Stimulated activated CD4-positive, alpha-beta T cell treated with anti-CD3 and anti-CD28 coated beads, TNF-alpha, amount 100 ng/mL, for 24 hours (primary cell): ENCODE measurements at places on chromosomes 12 and 14.

DNA sequence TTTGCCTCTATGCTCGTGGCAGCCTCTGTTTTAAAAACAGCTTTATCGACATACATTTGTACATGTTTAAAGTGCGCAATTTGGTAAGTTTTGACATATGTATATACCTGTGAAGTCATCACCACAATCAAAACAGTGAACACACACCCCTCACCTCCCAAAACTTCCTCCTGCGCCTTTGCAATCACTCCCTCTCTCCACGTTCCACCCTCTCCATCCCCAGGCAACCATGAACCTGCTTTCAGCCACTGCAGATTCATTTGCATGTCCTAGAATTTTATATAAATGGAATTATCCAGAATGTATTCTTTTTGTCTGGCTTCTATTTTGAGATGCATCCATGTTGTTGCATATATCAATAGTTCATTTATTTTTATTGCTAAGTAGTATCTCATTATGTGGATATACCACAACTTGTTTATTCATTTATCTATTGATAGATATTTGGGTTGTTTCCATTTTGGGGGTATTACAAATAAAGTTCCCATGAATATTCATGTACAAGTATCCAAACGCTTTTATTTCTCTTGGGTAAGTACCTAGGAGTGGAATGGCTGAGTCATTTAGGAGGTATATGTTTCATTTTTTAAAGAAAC is 15.5 kb upstream of the CHGA start:
- DNase-seq: no peak

- DNase-seq: no peak
Measured at GRCh38 chr12:68497702-68498101, 113.0 kb upstream of the RAP1B start.

DNA sequence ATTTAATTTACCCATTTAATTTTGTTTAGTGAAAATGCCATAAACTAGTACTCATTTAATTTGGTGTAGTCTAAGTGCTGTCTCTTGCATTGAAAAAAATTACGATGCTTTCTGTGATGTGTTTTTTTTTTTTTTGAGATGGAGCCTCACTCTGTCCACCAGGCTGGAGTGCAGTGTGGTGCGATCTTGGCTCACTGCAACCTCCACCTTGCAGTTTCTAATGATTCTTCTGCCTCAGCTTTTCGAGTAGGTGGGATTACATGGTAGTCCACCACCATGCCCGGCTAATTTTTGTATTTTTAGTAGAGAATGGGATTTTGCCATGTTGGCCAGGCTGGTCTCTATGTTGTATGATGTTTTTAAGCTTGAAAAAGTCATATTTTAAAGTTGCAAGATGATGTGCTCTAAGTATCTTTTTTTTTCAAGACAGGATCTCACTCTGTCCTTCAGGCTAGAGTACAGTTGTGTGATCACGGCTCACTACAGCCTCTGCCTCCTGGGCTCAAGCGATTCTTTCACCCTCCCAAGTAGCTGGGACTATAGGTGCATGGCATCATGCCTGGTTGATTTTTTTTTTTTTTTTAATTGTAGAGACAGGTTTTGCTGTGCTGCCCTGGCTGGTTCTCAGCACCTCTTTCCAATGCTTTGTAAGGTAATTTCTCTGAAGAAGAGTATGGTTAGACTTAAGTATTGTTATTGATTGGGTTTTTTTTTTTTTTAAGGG is 8.6 kb downstream of the LRRC10 start:
- DNase-seq: no peak

GRCh38 chr12:6582196-6582595 is 14.1 kb upstream of the NOP2 start:
- no peak for DNase-seq

DNA sequence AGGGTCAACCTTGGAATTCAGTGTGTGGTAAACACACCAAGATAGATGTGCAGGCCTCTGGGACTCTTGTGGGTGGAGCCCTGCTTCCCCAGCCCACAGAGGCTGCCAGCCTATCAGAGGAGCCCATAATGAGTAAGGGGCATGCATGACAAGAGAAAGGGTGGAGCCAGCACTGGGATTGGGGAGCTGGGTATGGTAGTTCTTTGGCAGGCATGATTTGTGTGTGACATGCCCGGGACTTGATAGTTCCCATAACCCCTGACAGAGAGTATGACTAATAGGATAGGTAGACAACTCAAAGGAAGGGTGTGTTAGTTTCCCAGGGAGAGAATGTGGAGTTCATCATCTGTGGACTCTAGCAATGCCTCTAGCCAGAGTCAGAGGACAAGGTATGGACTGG is 143.0 kb downstream of the EMP1 start:
- DNase-seq: no peak

DNA sequence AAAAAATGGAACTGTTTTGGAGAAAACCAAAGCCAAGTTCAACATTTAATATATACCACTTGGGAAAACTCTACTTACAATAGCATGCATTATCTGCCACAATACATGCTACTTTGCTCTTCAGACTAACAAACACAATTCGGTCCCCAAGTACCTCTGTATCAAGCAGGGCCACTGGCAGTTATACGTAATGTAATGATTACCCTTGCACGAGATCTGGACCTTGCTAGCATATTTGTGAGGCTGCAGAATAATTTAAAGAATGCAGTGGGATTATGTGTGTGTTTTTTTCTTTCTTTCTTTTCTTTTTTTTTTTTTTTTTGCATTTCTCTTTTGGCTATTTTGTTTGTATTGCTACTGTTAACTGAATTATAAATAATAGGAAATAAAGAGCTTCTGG is 22.8 kb upstream of the PYGL start:
- DNase-seq: no peak

DNA sequence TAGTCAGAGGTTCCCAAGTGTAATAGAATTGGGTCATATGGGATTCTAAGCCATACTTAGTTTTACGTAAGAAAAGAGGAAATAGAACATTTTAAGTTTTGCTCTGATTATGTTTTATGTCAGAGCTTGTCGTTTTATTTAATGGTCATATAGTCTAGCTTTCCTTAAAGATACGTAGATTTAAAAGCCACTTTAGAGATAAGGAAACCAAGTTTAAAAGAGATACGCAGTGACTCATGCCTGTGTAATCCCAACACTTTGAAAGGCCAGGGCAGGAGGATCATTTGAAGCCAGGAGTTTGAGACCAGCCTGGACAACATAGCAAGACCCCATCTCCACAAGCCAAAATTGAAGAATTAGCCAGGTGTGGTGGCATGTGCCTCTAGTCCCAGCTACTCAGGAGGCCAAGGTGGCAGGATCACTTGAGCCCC is 19.5 kb downstream of the MAPK1IP1L start:
- no peak for DNase-seq

- DNase-seq: no peak
Measured at GRCh38 chr12:105713606-105714305, 383.3 kb downstream of the C12orf75 start.

- no peak for DNase-seq
Measured at GRCh38 chr12:1328391-1328790, 266.0 kb downstream of the FBXL14 start.

DNA sequence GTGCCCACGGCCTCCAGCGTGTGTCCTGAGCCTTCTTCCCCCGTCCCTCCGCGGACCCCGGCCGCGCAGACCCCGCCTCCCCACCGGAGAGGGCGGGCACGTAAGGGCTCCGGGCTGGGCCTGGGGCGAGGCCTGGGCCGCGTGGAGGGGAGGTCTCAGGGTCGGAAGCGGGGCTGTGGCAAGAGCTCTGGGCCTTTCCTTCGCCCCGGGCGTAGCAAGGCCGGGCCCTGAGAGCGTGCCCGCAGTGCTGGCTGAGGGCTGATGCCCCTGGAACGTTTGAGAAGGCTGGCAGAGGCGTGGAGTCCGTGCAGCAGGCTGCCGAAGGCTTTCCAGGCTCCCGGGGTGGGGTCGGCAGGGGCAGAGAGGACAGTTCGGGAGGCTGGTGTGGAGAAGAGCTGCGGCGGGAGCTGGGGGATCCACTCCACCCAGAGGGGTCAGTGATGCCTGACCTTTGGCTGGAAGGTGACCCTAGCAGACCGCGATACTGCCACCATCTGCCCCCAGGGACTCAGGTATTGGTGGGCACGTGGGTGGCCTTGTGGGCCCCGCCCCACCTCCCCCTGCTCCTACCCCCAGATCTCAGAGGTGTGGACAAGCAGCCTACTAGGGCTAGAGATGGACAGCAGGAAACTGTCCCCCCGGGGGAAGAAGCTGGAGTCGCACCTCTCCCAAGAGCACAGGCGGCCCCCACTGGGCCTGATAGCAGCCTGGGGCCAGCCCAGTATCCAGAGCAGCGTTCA is 558 bp downstream of the TEX22 start:
- peak; percentile 58 for DNase-seq

DNA sequence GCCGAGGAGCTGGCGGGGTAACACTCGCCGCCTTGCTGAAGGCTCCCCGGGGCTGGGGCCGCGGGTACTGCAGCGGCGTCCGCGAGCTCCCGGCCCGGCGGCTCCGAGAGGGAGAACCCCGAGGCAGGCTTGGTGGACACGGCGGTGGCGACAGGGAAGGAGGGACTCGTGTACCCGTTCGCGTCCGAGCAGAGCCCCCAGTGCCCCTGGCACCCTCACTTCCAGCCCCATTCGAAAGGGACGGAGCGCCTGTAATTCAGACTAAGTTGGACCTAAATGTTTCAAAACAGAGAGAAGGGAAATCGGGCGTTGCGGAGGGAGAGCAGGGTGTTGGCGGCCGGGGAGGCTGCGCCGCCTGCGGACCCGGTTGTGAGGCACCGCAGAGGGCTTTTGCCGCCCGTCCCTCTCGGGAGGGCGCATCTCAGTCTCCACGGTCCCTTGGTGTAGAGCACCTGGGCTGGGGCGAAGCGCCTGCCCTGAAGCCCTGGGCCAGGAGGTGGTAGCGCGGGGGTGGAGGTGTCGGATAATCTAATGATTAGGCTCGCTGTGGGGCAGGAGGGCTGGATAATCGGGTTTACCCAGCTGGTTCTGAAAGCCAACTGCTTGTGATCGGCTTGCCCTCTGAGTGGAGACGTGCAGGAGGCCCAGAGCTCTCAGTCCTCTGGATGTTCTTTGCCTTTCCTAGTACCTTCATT is 771 bp downstream of the DAAM1 start:
- peak; percentile 12 for DNase-seq

DNA sequence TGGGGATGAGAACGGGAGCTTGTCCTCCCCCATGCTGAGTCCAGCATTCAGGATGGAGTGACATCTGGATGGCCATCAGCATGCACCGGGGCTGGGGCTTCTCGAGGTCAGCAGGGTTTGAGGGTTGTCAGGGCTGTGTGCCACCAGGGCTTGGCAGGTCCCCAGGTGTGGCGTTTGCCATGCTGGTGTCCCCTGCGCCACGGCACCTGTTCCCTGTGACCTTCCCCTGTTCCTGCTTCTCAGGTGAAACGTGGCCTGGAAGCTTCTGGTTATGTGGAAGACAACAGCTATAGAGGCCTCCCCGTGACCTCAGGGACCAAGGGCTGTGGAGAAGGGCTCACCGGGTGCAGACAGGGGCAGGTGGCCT is 152.4 kb downstream of the KIF26A start:
- DNase-seq: no peak

DNA sequence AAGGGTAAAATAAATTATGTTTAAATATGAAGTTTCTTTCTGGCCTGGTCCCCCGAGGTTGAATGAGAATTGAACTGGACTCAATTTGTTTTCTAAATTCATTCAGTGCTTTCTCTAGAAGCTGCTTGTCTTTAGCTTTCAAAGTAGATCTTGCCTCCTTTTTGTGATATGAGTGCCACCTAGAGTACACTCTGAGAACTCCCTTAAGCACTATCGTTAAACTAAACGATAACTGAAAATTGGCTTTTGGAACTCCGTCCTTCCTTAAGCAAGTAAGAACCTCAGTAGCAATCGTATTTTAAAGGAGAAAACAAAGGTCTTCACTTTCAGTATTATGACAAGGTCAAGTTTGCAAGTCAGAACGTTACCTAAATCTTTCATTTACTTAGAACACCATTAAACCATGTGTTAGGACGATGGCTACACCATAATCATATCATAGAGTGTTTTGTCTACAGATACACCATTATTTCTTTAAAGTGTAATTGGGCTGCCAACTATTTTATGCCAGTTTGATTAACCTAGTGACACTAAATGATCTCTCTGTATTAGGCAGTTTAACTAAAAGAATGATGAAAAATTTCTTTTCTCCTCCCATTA is 364.8 kb downstream of the SNAPC1 start:
- no peak for DNase-seq

- DNase-seq: no peak
Measured at GRCh38 chr12:85877459-85877858, 3.4 kb downstream of the NTS start.

DNA sequence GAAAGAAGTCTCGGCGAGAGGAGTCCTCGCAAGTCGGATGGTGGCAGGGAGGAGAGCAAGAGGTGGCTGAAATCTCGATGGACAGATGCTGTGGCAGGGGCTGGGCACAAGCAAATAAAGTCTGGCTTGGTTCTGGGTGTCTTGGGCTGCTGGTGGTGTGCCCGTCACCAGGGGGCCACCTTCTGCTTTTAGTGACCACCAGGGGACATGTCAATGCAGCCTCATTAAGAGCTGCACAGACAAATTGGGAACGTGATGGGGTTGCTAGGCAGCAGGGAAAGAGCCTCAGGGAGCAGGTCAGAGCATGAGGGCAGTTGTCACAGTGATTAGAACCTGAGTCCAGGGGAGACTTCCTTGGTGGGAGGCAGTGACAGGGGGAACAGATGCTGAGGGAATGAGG is 44.0 kb downstream of the LRRC74A start:
- DNase-seq: no peak

GRCh38 chr12:78028426-78028825 is 197.7 kb downstream of the NAV3 start:
- no peak for DNase-seq

DNA sequence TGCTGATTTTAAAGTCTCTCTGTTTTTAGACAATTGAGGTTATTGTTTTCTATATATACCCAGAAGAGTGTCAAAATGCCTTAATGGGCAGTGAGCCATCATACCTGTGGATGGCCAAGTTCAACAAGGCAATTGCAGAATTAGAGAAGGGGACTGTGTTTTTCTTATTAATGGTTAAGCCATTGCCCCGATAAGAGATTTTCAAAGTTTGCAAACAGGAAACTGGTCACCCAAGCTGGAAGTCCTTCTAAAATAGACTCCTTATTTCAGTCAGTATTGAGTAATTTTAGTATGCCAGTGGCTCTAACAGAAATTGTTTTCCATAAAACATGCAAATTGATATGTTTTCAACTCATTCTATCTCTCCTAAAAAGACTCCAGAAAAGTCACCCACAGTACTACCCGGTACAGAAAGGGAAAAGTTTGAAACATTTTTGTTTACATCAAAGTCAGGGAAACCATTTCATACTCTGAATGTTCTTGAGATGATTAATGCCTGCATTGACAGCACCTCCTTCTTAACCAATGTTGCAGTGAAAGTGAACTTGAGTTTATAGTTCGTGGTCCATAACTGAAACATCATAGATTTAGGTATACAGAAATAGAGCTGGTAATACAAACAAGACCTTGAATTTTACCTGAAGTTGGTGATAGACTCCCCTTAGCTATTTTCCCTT is 191.1 kb downstream of the TMX1 start:
- no peak for DNase-seq

- no peak for DNase-seq
Measured at GRCh38 chr14:68394764-68395143, 398.1 kb downstream of the ZFP36L1 start.

- no peak for DNase-seq
Measured at GRCh38 chr12:93827179-93827578, 150.0 kb downstream of the CRADD start.

- no peak for DNase-seq
Measured at GRCh38 chr12:59494617-59495016, 101.2 kb upstream of the SLC16A7 start.
